ENCODE measurements at places on chromosomes 2 and 18.

GRCh38 chr2:23549821-23550530 lies 165.0 kb downstream of the KLHL29 start:
- H3K27ac ChIP-seq, result no peak overlapping the region
- no peak overlapping the region for H3K4me3 ChIP-seq

DNA sequence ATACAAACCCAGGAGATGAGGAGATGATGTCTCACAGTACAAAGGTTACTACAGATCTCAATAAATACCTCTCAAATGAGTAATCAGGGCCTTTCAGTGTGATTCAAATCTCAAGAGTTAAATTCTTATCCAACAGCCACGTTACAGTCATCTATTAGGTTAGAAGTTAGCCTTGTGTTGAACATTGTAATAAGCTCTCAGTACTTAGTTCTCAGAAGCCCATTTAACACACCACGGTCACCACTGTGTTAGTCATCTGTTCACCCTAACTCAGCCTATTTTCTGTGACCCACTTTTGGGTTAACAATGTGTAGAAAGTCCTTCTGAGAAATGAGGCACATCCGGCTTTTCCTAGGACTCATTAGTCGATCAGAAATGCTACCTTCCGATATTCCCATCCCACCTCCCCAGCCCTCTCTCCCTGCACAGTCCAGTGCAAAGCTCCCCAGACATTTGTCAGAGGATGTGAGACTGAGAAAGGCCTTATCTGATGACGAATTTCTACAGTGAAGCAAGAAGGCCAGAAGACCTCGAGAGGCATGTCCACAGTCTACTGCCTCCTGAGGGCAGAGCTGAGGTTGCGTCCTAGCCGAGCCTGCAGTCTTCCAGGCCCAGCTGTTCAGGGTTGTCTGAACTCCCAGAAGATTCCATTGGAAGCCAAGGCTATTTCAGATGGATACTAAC lies 92.6 kb downstream of the ACTR2 start:
- H3K27me3 ChIP-seq, result no peaks in the 10 kb centered on the region
- H3K4me3 ChIP-seq, result no peak overlapping the region
- H3K36me3 ChIP-seq, result peaks cover 2% of the 10 kb centered on the region
- DNase-seq, result peak; percentile 43

DNA sequence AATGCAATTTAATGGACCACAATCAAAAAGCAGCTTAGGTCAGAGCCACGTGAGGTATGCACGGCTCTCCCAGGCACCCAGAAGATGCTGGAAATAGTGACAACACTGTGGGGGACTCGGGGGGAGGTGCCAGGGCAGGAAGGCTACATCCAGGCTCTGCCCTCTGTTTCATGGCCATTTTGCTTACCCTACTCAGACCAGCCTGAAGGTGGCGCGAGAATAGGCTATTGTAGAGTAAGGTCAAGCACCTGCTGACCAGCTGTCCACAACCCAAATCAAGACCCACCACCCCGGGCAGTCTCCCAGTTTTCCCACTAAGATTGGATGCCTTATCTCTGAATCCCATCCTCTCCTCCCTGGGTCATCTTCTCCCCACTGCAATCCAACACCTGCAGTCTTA lies 115.7 kb downstream of the VIT start:
- no peak overlapping the region for H3K27ac ChIP-seq
- no peaks in the 10 kb centered on the region for H3K27me3 ChIP-seq
- H3K36me3 ChIP-seq, result no peaks in the 10 kb centered on the region

DNA sequence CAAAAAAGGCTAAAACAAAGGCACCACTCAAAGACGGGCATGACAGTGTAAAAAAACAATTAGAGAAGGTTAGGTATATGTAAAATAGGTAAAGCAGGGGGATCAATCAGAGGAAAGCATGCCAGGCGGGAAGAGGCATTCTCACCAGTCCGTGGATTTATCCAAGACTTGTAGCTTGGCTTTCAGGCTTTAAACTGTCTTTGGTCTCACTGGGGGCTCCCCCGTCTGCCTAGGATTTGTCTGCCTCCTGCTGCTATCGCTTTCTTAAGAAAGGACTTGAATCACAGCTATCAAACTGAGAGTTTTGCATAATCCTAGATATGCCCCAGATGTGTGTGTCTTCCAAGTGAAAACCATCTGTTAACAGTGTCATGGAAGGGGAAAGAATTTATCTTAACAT lies 11.1 kb upstream of the GORASP2 start:
- DNase-seq, result no peak
- H3K27me3 ChIP-seq, result peaks cover 14% of the 10 kb centered on the region
- peaks cover 17% of the 10 kb centered on the region for H3K36me3 ChIP-seq
- no peak overlapping the region for H3K4me3 ChIP-seq
- H3K27ac ChIP-seq, result no peak overlapping the region

DNA sequence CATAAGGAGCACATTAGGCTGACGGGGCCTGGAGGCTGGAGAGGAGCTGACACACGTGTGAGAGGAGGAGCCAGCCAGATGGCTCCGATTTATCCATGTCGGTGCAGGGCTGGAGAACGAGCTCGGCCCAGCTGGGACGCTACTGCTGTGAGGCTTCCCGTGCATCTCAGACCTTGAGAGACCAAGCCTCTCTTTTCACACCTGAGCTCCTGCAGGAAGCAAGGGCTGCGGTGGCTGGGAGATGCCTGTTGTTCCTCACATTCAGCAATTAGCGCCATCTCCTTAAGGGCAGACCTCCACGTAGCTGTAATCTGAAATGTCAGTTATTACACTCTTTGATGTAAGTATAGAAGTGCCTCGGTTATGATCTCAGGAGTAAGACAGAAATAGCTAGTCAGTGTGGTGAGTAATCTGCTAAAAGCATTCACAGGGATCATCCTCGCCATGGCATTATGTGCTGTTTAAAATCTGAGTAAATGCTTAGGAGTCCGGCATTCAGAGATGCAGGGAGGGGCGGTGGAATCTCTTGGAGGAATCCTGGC lies 107.9 kb downstream of the PRKCE start:
- H3K4me3 ChIP-seq, result no peak overlapping the region
- H3K27me3 ChIP-seq, result peaks cover 1% of the 10 kb centered on the region
- H3K27ac ChIP-seq, result peak overlapping the region; percentile 29
- H3K4me1 ChIP-seq, result no peaks in the 10 kb centered on the region
- H3K36me3 ChIP-seq, result no peaks in the 10 kb centered on the region

- H3K27me3 ChIP-seq, result peaks cover 4% of the 10 kb centered on the region
- no peak overlapping the region for H3K27ac ChIP-seq
- DNase-seq, result no peak
- no peaks in the 10 kb centered on the region for H3K36me3 ChIP-seq
- no peaks in the 10 kb centered on the region for H3K4me1 ChIP-seq
- no peak overlapping the region for H3K4me3 ChIP-seq
Measured at GRCh38 chr2:30886080-30886479, 78.8 kb upstream of the CAPN13 start.

GRCh38 chr2:159922563-159922962 lies 124.6 kb upstream of the CD302 start:
- DNase-seq, result no peak
- no peak overlapping the region for H3K27ac ChIP-seq
- H3K36me3 ChIP-seq, result no peaks in the 10 kb centered on the region
- H3K4me3 ChIP-seq, result no peak overlapping the region
- H3K27me3 ChIP-seq, result peaks cover 6% of the 10 kb centered on the region

GRCh38 chr2:2075875-2076529 lies 255.1 kb downstream of the MYT1L start:
- H3K36me3 ChIP-seq, result peaks cover 3% of the 10 kb centered on the region
- H3K4me1 ChIP-seq, result no peaks in the 10 kb centered on the region
- peaks cover 6% of the 10 kb centered on the region for H3K27me3 ChIP-seq
- no peak for DNase-seq
- H3K4me3 ChIP-seq, result no peak overlapping the region
- H3K27ac ChIP-seq, result no peak overlapping the region

DNA sequence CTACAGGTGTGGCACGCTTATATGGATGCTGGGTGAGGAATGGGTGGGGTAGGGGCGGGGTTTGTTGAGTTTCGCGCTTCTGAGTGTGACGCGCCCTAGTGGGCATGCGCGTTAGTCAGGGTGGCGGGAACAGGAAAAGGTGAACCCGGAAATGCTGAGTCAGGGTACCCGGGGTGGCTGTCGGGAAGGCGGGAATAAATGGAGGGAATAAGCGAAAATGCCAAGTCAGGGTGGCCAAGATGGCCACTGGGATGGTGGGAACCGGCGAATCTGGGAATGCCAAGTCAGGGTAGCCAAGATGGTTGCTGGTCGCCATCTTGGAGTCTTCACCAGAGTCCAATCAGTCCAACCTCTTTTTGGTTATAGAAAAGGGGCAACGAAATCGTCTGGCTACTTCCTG lies 585.0 kb downstream of the SUCLG1 start:
- H3K4me1 ChIP-seq, result no peaks in the 10 kb centered on the region
- H3K36me3 ChIP-seq, result no peaks in the 10 kb centered on the region
- DNase-seq, result no peak
- no peak overlapping the region for H3K27ac ChIP-seq
- no peak overlapping the region for H3K4me3 ChIP-seq

GRCh38 chr2:241240320-241241004 lies 52.0 kb downstream of the ANO7 start:
- peaks cover 2% of the 10 kb centered on the region for H3K4me1 ChIP-seq
- H3K27me3 ChIP-seq, result no peaks in the 10 kb centered on the region
- no peak for DNase-seq
- no peak overlapping the region for H3K4me3 ChIP-seq
- H3K27ac ChIP-seq, result no peak overlapping the region
- peaks cover 52% of the 10 kb centered on the region for H3K36me3 ChIP-seq

- H3K4me1 ChIP-seq, result peaks cover 89% of the 10 kb centered on the region
- DNase-seq, result no peak
- H3K27ac ChIP-seq, result peak overlapping the region; percentile 68
- H3K4me3 ChIP-seq, result no peak overlapping the region
- H3K36me3 ChIP-seq, result no peaks in the 10 kb centered on the region
- H3K27me3 ChIP-seq, result no peaks in the 10 kb centered on the region
Measured at GRCh38 chr2:62307469-62308389, 111.8 kb downstream of the B3GNT2 start.

DNA sequence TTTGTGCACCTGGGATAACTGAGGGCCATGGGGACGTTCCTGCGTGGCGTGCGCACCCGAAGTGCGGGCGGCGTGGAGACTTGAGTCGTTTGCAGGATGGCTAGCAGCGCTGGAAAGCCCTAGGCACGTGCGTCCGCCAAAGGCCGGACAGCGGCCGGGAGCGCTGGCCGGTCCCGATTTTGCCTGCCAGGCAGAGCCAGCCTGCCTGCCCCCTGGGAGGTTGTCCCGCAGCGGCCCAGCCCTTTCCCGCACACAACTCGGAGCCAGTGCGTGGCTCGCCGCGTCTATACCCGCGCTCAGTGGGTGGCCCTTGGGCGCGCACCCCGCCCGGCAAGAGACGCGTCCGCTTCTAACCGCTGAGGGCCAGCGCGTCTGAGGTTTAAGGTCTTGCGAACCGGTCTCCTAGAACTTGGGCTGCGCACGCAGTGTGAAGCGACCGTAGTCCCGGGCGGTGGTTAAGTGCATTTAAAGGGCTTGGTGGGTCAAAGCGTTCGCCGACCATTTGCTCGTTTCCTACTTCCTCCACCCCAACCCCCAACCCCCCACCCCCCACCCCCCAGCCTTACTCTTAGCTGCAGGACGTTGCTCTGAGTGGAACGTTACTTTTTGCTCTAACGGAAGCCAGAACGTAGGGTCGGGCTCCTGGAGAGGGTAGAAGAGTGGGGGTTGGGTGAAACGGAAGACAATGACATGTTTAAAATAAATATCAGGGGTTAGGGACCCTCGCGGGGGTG lies 627 bp downstream of the CDCA7 start:
- peaks cover 6% of the 10 kb centered on the region for H3K27me3 ChIP-seq
- peak; percentile 30 for DNase-seq
- no peaks in the 10 kb centered on the region for H3K36me3 ChIP-seq
- peak overlapping the region; percentile 85 for H3K4me3 ChIP-seq
- H3K27ac ChIP-seq, result no peak overlapping the region

DNA sequence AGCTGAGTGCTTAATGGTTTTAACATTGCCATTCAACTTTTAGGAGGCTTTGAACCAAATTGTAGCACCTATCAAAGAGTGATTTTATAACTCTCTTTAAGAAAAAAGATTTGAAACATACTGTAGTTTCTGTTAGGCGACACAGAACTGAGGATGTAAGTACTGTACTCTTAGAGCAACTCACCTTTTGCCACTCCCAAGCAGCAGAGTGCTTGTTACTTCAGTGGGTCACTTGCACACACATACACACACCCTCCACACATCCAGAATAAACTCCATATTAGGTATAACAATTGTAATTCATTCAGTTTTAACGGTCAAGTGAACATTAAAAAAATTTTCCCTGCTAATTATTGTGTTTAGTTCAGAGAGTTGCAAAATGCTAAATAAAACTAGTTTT lies 118.3 kb downstream of the CAMKMT start:
- peaks cover 8% of the 10 kb centered on the region for H3K4me1 ChIP-seq
- no peak overlapping the region for H3K27ac ChIP-seq
- no peak overlapping the region for H3K4me3 ChIP-seq
- no peaks in the 10 kb centered on the region for H3K36me3 ChIP-seq
- no peaks in the 10 kb centered on the region for H3K27me3 ChIP-seq

DNA sequence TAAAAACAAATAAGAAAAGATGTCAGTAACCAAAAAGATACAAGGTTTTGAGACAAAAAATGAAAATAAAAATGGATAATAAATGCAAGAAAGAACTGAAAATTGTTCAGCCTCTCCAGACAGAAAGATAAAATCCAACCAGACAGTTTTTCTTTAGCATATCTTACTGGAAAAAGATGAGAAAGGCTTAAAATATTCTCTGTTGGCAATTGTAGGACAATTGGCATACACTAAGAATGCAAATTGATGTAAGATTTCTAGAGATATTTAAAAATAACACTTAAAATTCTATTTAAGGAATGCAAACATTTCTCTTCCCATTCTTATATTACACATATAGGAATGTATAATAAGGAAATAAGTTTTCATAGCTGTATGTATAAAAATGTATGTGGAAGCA lies 590.6 kb downstream of the DSC3 start:
- no peak for DNase-seq
- no peaks in the 10 kb centered on the region for H3K36me3 ChIP-seq
- H3K27ac ChIP-seq, result no peak overlapping the region
- no peak overlapping the region for H3K4me3 ChIP-seq
- H3K4me1 ChIP-seq, result no peaks in the 10 kb centered on the region

DNA sequence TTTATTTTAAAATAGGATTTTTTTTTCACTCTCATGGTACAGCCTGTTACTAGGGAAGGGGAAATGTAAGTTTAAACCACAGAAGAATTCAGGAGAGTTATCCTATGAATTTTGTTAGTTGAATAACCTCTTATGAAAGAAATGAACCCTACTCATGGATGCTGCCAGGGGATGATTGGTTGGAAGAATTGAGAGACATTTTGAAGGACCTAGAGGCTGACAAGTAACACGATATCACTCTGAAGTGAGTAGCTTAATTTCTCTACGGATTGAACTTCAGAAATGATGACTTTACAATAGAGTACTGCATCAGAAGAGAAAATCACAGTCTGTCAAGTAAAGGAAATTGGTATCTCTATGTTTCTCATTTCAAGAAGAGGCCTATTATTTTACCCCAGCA lies 1346.2 kb downstream of the SUCLG1 start:
- no peak for DNase-seq
- H3K27ac ChIP-seq, result no peak overlapping the region

DNA sequence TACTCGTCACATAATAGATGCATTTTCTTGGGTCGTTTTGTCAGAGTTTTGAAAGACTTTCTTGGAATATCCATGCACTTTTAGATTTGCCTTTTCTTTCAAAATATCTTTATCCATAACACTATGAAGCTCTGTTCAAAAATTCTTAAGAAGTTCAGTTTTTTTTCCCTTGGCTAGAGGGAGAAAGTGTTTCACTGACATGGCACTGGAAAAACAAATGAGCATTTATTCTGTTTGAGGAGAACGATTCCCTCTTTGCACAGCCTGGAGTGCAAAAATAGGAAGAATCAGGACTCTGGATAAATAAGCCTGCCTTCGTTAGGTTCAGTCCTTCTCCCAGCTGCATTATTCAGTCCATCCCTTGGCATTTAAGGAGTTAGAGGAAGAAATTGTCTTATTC lies 91.0 kb upstream of the RPE start:
- H3K27ac ChIP-seq, result no peak overlapping the region
- no peaks in the 10 kb centered on the region for H3K4me1 ChIP-seq
- no peak overlapping the region for H3K4me3 ChIP-seq
- peaks cover 5% of the 10 kb centered on the region for H3K27me3 ChIP-seq
- no peaks in the 10 kb centered on the region for H3K36me3 ChIP-seq
